ENCODE measurements at places on chromosomes 2 and 18.

GRCh38 chr18:79169958-79170555 lies 100.9 kb downstream of the ATP9B start:
- DNase-seq, result no peak

- no peak for DNase-seq
Measured at GRCh38 chr2:45986509-45986908, 310.7 kb upstream of the EPAS1 start.

GRCh38 chr2:96522304-96523203 lies 14.0 kb upstream of the ARID5A start:
- DNase-seq, result no peak

GRCh38 chr2:164084066-164084465 lies 348.3 kb upstream of the FIGN start:
- no peak for DNase-seq

DNA sequence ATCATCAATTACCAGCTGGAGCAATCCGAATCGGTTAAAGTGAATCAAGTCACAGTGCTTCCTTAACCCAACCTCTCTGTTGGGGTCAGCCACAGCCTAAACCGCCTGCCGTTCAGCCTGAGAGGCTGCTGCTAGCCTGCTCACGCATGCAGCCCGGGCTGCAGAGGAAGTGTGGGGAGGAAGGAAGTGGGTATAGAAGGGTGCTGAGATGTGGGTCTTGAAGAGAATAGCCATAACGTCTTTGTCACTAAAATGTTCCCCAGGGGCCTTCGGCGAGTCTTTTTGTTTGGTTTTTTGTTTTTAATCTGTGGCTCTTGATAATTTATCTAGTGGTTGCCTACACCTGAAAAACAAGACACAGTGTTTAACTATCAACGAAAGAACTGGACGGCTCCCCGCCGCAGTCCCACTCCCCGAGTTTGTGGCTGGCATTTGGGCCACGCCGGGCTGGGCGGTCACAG lies 496 bp upstream of the ITGA4 start:
- DNase-seq, result peak; percentile 85

- DNase-seq, result no peak
Measured at GRCh38 chr2:97664636-97664970, 759 bp upstream of the ACTR1B start.

DNA sequence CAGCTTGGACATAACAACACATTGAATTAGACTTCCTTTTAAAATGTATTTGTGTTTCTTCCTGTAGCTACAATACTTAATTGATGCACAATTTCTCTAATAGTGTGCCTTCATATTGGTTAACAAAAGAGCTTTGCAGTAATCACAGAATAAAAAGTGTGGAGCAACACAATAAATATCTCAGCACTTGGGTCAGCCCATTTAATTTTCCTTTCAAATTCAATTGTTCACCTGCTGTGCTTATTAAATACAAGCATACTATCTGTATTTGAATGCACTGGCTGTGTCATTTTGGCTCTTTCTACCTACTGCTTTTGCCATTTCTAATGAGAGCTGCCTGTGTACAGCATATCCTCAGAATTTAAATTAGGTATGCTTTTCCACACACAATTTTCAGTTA lies 1641.3 kb upstream of the SLC39A10 start:
- no peak for DNase-seq

GRCh38 chr2:168731616-168732015 lies 70.8 kb upstream of the NOSTRIN start:
- no peak for DNase-seq

DNA sequence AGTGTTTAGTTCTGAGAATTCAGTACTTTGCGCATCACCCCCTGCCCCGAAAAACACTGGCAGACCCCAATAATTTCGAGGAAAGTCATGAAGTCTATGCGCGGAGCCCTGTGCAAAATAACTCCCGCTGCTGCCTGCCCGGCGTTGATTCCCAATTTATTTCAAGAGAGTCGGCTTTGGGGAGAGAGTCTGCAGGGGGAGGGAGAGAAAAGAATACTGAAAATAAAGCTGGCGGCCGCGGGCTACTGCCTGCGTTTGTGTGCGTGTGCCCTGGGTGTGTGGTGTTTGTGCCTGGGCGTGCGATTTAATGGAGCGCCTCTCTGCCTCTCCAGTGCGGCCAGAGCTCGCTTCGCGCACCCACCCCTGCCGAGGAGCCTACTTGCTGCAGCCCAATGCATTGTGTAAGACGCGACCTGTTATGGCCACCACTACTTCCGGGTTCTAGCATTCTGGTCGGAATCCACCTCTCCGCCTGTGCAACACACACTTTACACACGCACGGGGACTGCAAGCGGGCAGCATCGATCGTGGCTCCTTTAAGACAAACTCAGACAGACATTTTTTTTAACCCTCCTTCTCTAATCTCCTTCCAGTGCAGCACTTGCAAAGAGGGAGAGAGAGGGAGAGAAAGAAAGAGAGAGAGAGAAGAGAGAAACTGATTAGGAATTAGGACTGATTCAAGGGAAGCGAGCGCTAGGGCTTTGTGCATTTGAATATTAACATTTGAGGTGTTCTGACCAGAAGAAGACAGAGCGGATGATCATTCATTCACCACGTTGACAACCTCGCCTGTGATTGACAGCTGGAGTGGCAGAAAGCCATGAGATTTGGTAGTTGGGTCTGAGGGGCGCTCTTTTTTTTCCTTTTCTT lies at the start of gene MEIS1:
Gene MEIS1, plus strand, starts transcription at position 447 of the 870 bp plus-strand sequence. CDS start 732 bp downstream, outside the sequence.
- DNase-seq, result peak; percentile 38

DNA sequence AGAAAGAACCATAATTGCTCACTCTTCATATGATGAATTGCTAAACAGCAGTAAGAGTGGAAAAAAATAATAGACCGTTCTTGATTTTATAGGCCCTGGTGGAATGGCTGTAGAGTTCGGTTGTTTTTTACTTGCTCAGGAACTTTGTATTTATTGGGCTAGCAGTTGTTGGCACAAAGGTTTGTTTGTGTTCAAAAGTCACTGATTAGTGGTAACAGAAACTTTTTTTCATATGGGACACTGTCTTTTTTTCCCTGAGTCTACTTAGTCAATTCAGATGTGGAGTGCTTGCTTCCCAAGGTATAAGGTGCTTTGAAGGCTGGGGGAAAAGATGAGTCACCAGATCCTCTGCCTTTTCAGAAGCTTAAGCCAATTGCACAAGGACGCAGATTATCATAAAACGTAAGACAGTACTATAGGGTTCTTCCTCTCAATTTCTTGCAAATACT lies 25.8 kb downstream of the PHLPP1 start:
- no peak for DNase-seq

- DNase-seq, result no peak
Measured at GRCh38 chr2:174951745-174952144, 53.4 kb downstream of the CHN1 start.

GRCh38 chr2:17729880-17730279 lies 23.7 kb downstream of the SMC6 start:
- no peak for DNase-seq

- peak; percentile 47 for DNase-seq
Measured at GRCh38 chr2:84856787-84857186, 24.1 kb downstream of the TRABD2A start.

- DNase-seq, result no peak
Measured at GRCh38 chr2:156455361-156455975, 19.3 kb downstream of the GPD2 start.

GRCh38 chr18:73340135-73340977 lies 472.6 kb upstream of the NETO1 start:
- DNase-seq, result no peak

GRCh38 chr2:20164734-20165478 lies 60.0 kb downstream of the SDC1 start:
- DNase-seq, result no peak

DNA sequence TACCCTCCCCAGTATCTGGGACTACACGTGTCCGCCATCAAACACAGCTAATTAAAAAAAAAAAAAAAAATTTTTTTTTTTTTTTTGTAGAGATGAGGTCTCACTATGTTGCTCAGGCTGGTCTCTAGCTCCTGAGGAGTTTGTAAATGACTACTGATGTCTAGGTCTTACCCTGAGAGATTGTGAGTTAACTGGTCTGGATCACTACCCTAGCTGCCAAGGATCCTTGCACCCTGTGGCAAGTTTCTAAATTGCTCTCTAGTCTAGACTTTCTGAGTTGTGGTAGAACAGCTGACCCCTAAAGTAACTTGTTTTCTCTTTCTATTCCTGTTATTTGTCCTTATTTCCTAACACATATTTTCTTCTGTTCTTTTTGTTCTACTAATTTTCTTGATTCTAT lies 44.5 kb downstream of the ABHD3 start:
- DNase-seq, result no peak

- DNase-seq, result no peak
Measured at GRCh38 chr2:152518034-152518433, 183.1 kb downstream of the FMNL2 start.

DNA sequence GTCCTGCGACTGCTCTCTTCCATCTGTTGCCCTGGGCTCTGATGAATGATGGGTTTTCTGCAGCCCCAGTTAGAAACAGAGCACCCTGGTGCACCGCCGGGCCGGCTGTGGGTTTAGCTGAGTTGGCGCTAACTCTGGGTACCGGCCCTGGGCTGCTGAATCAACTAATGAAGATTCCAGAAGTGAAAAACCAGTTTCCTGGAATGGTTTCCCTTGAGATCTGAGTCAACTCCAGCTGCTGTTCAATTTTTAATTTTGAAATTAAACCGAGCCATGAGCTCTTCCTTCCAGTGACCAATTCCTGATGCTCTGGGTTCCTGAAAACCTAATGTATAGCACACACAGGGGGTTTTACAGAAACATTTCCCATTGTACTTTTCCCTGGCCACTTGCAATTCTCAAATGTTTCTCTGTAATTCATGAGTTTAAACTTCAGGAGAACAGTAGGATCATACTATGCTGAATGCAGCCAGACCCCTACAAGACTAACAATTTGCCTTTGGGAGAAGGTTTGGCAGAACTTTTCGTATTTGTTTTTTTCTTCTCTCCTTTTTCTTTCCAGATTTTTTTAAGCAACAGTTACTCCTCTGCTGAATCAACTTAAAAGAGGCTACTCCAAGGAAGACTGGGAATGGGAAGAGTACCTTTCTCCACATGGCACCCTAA lies 5.5 kb downstream of the COL6A3 start:
- no peak for DNase-seq

DNA sequence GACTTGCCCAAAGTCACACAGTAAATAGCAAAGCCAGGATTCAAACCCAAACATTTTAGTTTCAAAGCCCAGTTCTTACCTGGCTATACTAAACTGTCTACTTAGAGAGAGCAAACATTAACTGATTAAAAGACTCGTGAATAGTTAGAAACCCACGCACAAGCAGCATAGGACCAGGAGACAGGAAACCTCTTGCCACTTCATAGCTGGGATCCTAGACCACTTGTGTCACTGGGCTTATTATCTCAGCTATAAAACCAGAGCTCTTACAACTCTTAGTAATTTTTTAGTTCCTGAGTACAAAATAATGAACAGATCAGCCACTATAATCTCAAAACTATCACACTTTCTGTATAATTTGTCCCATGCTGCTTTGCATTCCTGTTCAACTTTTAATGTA lies 2.4 kb upstream of the AAK1 start:
- DNase-seq, result peak; percentile 52

DNA sequence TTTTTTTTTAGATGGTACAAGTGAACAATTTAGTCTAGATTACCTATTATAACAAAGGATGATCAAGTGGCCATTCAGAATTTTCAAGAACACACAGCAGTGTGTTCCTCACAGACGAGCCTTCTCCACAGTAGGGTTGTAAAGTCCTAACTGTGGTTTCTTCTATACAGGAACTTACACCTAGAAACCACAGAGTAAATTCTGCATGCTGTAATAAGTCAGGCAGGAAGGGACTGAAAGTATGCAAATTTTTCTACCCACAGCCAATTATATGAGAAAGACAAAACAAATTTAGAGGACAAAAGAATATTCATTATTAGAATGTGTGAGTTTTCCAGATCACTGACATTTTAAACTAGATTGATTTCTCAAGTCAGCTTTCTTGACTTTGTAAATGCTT lies 99.5 kb downstream of the RBMS1 start:
- peak; percentile 60 for DNase-seq

DNA sequence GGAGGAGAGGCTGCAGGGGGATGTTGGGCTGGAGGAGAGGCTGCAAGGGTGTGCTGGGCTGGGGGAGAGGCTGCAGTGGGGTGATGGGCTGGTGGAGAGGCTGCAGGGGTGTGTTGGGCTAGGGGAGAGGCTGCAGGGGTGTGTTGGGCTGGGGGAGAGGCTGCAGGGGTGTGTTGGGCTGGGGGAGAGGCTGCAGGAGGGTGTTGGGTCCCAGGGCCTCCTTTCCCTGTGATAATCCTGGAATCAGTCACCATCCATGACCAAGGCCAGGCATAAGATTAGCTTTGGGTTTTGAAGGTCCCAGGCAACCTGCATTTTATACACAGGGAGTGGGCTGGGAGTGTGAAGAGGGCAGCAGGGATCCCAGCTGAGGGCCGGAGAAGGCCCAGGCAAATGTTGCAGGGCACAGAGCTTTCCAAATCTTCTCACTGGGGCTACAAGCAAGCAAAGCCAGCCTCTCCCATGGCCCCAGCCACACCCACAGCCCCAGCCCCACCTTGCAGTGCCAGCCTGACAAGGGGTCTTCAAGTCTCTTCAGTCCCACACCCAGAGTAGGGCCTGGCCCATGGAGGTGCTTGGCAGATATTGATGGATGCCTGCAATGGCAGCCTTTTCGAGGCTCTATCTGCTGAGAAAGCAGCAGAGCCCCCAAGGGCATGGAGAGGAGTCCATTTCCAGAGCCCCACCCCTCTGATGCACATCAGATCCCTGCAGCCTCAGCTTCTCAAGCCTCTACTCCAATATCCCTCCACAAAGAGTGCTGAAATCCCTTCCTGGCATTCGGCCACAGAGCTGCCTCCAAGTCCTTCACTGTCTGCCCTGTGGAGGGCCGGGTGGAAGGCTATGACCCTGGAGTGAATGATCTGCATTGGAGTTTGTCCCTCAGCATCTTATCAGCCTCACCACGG lies 50.3 kb upstream of the GLI2 start:
- no peak for DNase-seq

DNA sequence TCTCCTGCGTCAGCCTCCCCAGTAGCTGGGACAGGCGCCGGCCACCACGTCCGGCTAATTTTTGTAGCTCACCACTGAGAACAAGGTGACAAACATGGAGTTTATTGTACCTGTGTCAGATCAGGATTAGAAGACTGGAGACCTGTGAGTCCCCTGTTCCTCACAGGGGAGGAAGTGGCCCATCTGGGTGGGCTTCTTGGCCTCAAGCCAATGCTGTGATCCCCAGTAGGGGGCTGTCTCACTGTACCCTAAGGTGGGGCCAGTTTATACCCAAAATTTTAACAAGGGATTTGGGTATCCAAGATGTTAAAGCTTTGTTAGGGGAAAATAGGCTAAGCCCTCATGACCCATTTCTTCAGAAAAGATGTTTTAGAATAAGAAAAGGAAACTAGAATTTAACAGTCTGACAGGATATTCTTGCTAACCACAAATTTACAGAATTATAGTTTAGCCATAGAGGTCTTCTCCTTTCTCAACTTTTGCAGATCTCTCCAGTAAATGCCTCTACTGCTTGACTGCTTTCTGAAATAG lies 16.3 kb downstream of the PCBP1 start:
- peak; percentile 44 for DNase-seq

GRCh38 chr18:9808295-9809241 lies 77.2 kb upstream of the TXNDC2 start:
- DNase-seq, result no peak

GRCh38 chr2:208413931-208414330 lies 7.3 kb downstream of the PTH2R start:
- no peak for DNase-seq

GRCh38 chr2:20666005-20666303 lies 990 bp upstream of the GDF7 start:
- no peak for DNase-seq

Measured in CD4-positive, alpha-beta T cell treated with Interleukin-12 subunit alpha and Interleukin-12 subunit beta, for 1 hour (primary cell).